Kasumi-1 (cell line): ENCODE measurements at places on chromosomes 12 and 14.

DNA sequence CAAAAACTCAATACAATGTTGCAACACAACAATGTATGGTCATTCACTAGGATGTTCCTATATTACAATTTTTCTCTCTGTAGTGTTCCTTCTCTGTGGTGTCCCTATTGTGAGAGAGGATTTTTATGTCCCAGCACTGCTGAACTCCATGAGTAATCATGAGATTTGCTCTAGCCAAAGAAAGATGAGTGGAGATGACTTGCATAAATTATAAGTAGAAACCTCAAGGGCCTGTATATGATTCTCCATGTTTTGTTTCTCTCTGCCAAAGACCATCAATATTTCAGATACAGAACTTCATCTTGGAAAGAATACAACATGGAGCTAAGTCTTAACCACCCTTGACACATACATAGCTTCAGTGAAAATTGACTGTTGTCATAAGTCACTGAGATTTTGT, 579.1 kb downstream of the TMTC2 start:
- no peak for DNase-seq

DNA sequence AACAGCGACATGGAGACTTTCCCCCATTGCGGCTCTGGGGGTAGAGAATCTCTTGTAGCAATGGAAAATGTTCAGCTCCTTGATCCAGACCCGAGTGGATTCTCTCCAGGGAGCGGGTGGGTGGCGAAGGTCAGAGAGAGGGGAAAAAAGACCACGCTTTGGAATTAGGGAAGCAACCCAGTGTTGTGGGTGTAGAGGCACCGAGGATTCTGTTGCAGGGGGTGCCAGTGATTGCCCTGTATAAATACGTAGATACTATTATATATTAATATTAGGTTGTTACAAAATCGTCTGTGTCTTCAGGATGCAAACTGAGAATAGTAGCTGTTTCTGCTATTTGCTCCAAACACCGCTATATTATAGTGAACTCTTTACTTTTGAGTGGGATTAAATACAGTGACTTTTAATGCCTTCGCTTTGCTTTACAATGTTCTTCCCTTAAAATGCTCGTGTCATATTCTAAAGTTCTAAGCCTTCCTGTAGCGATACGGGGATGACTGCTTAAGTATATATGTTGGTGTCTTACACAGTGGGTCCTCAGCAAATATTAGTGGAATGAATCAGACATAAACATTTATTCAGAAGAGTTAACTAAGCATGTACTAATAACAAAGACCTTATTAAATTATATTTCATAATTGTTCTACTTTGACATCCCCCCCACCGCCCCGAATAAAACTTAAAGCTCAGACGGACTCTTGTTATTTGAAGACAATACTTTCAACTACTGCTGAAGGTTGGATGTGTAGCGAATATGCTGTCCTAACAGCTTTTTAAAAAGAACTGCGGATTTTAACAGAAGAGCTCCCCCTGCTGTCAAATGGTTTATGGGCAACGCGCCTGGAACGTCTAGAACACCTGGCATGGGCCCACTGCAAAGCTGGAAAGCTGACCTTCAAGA, 136.4 kb upstream of the KRAS start:
- peak; percentile 90 for DNase-seq

DNA sequence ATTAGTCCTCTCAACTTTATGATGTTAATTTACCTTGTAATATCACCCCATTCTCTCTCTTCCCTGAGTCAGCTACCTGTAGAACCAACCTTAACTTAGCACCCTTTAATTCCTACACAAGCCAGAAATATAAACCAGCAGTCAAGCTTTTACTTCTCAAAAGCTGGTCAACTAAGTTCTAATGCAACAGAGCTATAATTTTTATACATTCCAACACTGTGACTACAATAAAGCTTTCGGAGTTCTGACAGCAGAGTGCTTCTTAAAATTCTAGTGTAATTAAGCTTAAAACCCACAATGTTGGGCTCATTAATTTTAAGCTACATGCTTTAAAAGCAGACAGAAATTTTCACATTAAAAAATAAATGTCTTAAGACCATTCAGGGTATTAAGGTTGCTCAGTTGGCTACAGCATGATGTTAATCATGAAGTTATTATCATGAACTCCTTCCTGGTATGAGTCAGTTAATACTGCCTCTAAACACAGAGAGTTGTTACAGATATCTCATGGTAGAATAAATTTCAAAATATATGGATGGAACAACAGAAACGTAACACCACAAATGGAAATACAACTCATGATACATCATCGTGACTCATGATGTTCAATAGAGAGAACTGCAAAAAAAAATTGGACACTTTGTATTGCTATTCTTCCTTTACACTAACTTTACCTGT, 126.7 kb downstream of the EPS8 start:
- DNase-seq: no peak

DNA sequence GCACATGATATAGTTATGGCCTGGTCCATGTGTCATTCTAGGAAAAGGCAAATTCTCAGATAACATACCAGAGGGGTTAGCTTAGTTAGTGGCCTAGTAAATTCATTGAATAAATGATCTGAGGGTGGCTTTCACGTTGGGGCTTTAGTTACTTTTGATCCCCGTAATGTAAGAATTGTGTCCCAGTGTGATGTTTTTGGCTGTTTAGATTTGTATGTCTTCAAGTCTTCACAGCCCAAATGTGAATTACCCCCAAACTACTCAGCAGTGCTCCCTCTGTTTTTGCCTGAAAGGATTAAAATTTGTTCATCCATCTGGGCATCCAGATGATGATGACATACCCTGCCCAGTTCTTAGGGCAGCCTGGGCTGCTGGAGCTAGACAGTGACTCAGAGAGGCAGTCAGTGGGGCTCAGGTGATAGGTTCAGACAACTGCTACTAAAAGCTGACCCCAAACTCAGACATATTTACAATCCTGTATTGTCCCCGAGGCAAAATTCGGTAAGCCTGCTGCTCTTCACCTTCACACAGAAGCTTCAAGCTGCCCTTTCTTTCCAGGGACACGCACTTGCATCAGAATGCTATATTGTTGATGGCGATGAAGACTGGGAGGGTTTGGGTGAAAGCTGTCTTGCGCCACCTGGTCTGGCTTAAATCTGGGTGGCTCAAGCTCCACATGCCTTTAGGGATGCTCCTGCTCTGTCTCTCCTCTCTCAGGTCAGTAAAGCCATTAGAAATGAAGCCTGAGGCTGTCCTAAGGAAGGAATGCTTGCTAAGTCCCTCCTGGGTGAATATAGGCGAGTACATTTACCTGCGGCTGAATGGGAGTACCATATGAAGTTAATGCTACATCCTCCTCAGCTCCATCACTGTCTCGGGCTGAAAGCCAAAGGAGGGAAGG, 10.3 kb downstream of the GPRC5D start:
- no peak for DNase-seq

GRCh38 chr12:80412343-80412953, 31.6 kb upstream of the PTPRQ start:
- DNase-seq: peak; percentile 60

- no peak for DNase-seq
These were observed 177.1 kb downstream of the CCDC91 start for GRCh38 chr12:28367326-28367725.

GRCh38 chr12:94225947-94226630, 77.7 kb downstream of the PLXNC1 start:
- no peak for DNase-seq

- DNase-seq: no peak
These were observed 85.4 kb downstream of the HECTD1 start for GRCh38 chr14:31122098-31122611.

- no peak for DNase-seq
These were observed 24.7 kb upstream of the MAP1LC3B2 start for GRCh38 chr12:116534311-116535121.

GRCh38 chr12:66725031-66725430, 46.2 kb upstream of the GRIP1 start:
- DNase-seq: no peak

DNA sequence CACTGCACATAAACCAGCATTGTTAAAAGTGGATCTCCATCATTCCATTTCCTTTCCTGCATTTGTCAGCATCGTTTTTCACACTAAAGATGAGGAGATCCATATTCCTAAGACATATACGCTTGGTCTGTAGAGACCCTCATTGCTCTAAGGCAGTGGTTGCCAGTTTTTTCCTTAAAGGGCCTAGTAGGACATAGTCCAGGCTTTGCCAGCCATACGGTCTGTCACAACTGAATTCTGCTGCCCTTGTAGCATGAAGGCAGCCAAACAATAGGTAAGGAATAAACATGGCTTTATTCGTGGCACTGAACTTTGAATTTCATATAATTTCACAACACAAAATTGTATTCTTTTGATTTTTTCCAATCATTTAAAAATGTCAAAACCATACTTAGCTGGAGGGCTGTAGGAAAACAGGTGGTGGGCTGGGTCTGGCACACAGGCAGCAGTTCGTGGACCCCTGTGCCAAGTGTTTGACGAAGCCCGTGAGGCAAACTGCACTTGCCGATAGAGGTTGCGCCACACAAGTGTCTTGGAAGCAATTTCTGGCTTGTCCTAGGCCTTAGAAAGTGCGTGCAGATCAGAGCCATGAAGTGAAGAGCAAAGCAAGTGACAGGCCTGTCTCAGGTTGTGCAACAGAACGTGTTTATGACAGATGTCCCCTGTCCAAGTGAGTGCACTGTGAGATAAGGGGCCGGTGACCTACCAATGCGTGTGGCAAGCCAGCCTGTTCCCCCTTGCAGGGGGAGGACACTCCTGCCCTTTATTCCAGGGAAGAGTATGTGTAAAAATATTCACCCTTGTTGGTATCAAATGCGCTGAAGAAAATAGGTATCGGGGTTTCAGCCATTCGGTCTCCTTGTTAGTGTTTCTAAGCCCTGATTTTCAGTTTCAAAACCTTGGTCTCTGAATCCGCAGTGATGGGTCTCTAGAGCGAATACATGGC, 916 bp upstream of the CHPT1 start:
- DNase-seq: peak; percentile 37

- no peak for DNase-seq
These were observed 9.5 kb upstream of the NYNRIN start for GRCh38 chr14:24389226-24389848.
